Activated T-helper 1 cell treated with anti-CD3 and anti-CD28 coated beads, Interleukin-2, amount 50 U/mL, for 16 hours (primary cell): ENCODE measurements at places on chromosomes 7 and 10.

- DNase-seq, result no peak
Observed at GRCh38 chr7:134954197-134955082, 31.9 kb upstream of the AGBL3 start.

DNA sequence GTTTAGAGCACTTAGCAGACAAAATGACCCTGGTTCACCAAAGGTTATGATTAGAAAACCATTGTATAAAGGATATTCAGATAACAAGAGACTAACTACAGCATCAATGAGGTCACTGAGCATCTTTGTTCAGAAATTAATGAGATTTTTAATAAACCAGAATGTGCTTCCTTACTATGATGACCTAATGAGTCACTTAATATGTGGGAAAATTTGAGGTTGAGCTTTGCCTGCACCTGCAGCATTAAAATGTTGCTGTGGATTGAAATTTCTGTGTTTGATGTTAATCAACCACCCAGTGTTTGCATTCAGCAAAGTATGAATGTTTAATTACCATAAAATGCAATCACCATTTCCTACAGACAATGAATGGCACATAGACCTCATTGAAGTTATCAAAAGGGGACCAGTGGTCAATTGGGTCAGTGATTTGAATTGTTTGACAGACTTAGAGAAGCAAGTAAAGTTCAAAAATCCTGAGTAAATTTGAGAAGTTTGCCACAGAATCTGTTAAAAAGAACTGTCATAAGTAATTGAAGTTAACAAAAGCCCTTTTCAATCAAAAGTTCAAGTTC lies 45.8 kb downstream of the EXOC6 start:
- DNase-seq, result no peak

GRCh38 chr10:88386821-88387773 lies 196.0 kb downstream of the RNLS start:
- no peak for DNase-seq

DNA sequence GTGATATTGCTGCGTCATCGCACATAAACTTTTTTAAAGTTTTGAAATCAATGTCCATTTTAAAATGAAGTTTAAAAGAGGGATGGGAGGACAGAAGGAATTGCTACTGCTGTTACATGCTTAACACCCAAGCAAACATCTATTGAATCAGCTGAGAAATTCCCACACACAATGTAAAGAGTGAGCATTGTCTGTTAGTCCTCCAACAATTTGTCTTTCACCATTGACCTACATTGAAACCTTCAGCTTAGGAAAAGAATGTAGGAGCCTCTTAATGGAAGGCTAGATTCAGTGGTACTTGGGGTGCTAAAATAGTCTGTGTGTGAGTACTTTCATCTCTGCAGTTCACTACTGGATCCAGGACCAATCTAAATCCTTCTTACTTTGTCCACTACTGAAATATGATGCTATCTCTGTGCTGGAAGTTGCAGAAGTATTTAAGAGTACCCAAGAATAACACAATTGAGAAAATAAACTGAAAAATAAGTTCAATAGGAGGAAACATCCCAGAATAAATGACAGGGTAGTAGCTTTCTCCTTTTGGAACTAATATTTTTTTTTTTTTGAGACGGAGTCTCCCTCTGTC lies 23.8 kb upstream of the FBXW4 start:
- no peak for DNase-seq

GRCh38 chr7:42877862-42878261 lies 34.0 kb downstream of the C7orf25 start:
- DNase-seq, result no peak

DNA sequence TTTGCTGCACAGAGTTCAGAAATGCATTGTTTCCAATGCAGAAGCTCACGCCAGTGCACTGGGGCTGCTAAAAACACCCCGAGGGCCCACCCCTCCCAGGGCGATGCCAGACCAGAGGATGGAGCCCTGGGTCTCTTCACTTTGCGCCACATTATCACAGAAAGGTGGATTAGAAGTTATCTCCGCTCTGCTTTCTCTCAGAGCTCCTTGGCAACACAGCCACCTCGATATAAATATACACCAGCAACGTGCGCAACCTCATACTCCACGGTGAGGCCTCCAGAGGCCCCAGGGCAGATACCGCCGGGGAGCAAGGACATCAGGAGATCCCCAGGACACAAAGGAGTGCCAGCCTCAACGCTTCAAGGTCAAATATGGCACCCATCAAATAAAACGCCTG lies 121.0 kb upstream of the TBX20 start:
- no peak for DNase-seq

- no peak for DNase-seq
Observed at GRCh38 chr7:67918158-67918557, 921.5 kb downstream of the TYW1 start.

GRCh38 chr10:61248013-61248412 lies 205.2 kb downstream of the TMEM26 start:
- DNase-seq, result no peak
